IPS DF 19.7 (cell line): ENCODE measurements at places on chromosomes 7 and 10.

GRCh38 chr10:78255796-78256638 lies 222.4 kb downstream of the RPS24 start:
- DNase-seq: no peak

DNA sequence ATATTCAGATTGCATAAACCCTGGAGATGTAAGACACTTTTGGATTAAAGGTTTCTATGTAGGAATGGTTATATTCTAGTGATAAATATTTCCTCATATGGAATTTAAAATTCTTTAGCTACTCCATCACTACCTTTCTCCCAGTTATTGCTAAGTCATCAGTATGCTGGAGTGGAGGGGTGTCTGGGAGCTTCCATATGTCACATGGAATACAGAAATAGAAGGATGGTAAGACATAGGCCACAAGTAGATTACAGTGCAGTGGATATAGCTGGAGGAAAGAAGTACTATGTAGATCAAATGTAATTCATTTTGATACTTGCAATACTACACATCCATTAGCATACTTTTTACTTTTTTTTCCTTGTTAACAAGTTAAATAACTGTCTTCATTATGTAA lies 428.4 kb downstream of the ARL4A start:
- no peak for DNase-seq

DNA sequence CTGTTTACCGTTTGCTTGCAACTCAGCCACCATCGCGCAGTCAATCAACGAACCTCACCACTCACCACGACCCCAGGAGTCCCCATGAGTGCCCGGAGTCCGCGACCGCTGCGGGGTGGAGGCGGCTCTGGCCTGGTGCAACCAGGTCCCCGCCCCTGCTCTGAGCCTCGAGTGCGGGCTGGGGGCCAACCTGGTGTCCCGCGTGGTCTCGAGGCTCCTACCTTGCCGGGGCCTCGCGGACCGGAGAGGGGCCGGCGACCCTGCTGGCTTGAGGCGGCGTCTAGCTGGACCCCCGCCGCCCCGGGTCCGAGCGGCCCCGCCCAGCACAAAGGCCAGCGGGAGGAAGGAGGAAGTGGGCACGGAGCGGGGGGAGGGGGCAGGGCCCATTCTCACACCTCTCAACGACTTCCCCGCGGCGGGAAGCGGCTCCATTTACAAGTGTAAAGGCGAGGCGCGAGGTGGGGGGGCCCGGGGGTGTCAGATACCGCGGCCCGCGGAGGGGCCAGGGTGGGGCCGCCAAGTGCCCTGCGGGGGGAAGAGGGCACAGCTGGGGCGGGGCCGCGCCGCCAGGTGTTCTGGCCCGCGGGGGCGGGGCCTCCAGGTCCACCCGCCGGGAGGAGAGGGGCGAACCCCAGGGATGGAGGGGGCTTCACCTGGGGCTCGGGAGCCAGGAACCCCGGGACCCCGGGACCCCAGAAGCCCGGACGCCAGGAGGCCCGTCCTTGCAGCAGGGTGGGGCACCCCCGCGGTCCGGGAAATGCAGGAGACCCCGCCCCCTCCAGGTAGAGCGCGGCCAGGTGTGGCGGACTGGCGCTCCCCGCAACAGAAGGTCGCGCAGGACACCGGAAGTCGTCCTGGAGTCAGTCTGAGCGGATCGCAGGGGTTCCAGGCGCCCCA lies 8.6 kb downstream of the CTBP2 start:
- no peak for DNase-seq

- DNase-seq: no peak
Observed at GRCh38 chr7:111933609-111934008, 272.6 kb downstream of the DOCK4 start.

DNA sequence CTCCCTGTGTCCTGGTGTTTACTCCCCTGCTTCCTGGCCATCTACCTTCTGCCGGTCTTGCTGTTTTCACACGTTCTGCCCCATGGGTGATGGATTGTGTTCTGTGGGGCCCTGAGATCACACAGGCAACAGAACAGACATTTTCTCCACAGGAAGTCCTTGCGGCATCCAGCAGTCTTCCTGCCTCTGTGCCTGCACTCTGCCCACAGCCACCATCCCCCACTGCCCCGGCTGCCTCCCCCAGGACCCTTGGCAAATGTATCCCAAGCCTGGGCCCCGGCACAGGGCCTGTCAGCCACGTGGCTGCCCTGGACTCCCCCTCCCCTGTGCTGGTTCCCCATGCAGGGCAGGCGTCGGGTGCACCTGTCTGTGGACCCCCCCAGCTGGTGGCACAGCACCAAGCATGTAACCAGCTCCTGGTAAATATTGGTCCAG lies 184.2 kb downstream of the WDR37 start:
- peak; percentile 50 for DNase-seq

DNA sequence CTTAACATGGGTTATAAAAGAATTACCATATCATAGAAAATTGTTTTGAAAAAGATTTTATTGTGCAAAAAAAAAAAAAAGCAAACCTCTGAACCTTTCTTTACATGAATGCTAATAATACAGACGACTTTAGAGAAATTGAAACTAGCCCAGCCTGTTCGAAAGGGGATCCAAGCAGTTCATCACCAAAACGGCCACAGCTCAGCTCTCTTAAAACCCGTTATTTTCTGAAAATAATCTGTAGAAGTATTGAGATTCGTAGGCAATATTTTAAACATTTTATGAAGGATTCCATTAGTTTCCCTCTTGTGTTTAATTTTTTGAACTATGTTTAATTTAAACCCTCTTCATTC lies 9.9 kb upstream of the GSAP start:
- DNase-seq: no peak

GRCh38 chr7:114708646-114709045 lies 213.2 kb upstream of the MDFIC start:
- no peak for DNase-seq

GRCh38 chr7:45174966-45175765 lies 17.6 kb downstream of the RAMP3 start:
- DNase-seq: no peak

GRCh38 chr10:129758207-129759021 lies 205.7 kb downstream of the EBF3 start:
- DNase-seq: no peak

- no peak for DNase-seq
Observed at GRCh38 chr10:86376852-86377796, 10.5 kb upstream of the GRID1 start.

- DNase-seq: no peak
Observed at GRCh38 chr7:130814778-130815335, 80.8 kb upstream of the KLF14 start.

DNA sequence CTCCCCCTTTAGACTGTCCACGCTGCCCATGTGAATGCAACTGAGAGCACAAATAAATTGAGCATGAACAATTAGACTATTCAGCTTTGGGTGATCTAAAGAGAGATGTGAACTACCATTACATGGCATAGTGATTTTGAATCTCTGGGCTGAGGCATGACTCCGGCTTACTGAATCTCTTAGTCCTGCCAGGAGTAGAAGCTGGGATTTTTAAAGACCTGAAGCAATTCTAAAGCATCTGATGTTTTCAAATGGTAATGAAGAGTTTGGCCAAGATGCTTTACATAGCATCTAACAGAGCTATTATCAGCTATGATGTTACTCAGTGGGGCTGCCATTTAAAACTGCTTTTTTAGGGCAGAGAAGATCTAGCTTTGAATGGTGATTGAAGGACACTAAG lies 1059.1 kb downstream of the SORCS3 start:
- no peak for DNase-seq

- no peak for DNase-seq
Observed at GRCh38 chr10:25745976-25746375, 188.1 kb upstream of the MYO3A start.

DNA sequence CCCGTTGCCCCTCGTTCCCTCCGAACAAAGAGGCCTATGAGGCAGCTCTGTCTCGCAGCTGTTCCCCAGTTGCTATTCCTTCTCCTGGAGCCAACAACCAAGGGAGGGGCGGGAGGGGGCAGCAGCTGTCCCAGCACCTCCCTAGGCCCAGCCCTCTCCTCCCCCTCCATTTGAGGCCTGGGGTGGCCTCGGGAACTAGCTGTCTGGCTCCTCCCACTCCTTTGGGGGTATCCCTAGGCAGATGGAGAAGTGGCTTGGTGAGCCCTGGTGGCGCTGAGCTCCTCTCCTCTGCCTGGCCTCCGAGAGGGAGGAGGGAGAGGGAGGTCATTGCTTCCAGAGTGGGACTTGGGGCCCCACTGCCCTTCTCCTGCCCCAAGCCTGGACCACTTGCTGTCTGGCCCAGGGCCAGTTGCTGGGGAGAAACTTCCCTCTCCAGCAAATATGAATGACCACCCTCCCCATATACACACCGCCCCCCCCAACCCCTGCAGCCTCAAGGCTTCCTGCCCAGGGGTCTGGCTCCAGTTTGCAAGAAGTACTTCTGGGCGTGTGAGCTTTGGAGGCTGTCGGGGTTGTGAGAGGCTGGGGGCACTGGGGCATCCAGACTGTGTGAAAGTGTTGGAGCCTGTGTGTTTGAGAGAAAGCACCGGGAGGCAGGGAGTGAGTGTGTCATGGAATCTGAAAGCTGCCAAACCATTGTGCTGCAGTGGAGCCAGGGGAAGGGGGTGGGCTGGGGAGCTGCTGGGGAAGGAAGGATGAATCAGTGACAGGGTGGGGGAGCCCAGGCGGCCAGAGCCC lies 3.1 kb downstream of the FLNC start:
- no peak for DNase-seq

GRCh38 chr10:131727560-131727959 lies 173.2 kb upstream of the PPP2R2D start:
- no peak for DNase-seq

DNA sequence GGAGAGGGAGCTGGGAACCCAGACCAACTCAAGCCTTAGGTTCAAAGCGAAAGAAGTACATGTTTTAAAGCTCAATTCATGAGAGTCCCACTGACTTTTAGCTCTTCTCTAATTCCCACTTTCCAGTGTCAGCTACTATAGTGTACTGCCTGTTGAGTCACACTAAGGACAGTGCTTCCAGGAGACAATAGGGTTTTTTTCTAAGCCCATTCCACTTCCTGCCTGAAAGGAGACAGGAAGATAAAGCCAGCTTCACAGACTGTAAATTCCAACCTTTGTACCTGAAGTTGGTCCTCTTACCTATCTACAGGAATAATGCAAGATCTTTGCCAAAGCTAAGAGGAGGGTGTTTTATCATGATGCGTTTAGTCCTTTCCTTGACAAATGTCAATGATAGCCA lies 4.4 kb downstream of the MSRB2 start:
- DNase-seq: no peak

- no peak for DNase-seq
Observed at GRCh38 chr7:4834601-4835397, 27.0 kb downstream of the PAPOLB start.

GRCh38 chr7:37255327-37255944 lies 193.2 kb downstream of the ELMO1 start:
- no peak for DNase-seq

DNA sequence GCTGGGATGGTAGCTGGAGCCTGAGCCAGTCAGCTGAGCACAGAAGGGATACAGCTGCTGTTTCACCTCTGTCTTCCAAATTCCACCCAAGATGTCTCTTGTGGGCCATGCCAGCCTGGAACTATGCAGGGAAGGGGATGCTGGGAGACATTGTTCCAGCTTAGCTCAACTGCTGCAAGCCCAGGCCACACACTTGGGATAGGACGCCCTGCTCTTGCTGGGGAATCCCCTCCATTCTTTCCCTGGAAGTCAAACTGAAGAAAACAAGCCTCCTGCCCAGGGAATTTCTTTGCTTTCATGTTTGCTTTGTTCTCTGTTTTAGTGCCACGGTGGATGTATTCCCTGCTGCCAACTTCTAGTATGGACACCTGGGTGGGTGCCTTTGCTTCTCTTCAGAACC lies 55.2 kb upstream of the CDK13 start:
- no peak for DNase-seq

GRCh38 chr7:144579687-144580086 lies 176.2 kb upstream of the NOBOX start:
- no peak for DNase-seq

DNA sequence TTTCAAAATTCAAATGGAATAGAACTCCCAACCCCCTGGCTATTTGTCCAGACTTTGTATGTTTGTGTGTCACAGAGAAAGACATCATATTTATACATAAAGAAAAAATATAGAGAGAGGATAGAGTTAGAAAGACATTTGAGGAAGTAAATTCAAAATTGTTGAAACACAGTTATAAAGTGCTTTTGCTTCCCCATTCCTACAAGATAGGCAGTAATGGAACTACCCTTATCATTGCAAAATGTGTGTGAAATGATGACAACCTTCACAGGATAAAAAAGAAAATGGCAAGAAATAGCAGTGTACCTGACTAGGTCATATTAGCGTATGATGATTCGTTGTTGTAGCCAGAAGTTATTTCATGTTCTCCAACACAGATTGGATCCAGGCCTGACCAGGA lies 63.1 kb downstream of the FZD1 start:
- DNase-seq: no peak

- DNase-seq: no peak
Observed at GRCh38 chr10:44981172-44982113, 2.8 kb upstream of the DEPP1 start.

GRCh38 chr7:151349507-151349853 lies 7.9 kb downstream of the NUB1 start:
- no peak for DNase-seq

- DNase-seq: no peak
Observed at GRCh38 chr10:128055061-128055868, 71.0 kb downstream of the MKI67 start.

GRCh38 chr7:142654398-142654797 lies 94.9 kb upstream of the PRSS1 start:
- no peak for DNase-seq

DNA sequence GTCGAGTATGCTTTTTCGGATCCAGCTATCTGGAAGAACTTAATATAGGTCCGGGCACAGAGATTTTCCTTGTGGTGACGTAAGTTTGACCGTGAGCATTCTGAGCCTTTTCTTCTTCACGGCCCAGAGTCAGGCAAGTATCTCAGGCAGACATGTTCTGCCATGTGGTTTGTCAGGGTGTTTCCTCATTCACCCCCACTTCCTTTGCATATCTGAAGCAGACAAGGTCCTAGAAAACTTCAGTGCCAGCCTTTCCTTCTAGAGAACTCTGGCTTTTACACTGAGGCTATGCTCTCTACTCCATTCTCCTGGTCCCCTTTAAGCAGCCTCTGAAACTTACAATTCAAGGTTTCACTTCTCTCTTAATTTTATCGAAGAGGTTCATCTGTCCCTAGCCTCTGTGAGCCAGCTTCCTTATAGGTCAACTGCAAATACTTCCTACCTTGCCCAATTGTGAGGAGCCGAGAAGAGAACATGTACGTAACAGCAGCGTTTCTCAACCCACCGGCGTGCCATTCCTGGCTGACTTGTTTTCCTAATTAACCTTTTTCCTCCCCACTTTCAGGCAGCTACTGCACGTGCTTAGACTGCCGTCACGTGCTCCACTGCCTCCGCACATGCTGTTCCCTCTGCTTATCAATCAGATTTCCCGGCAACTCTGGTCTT lies 47.3 kb downstream of the CDCA7L start:
- no peak for DNase-seq
